ENCODE measurements at places on chromosomes 16 and 17.

- no peak for DNase-seq
Observed at GRCh38 chr17:64005734-64006167, 7.6 kb downstream of the PRR29 start.

GRCh38 chr16:22948603-22949368 is 134.8 kb downstream of the HS3ST2 start:
- DNase-seq = peak; percentile 21

DNA sequence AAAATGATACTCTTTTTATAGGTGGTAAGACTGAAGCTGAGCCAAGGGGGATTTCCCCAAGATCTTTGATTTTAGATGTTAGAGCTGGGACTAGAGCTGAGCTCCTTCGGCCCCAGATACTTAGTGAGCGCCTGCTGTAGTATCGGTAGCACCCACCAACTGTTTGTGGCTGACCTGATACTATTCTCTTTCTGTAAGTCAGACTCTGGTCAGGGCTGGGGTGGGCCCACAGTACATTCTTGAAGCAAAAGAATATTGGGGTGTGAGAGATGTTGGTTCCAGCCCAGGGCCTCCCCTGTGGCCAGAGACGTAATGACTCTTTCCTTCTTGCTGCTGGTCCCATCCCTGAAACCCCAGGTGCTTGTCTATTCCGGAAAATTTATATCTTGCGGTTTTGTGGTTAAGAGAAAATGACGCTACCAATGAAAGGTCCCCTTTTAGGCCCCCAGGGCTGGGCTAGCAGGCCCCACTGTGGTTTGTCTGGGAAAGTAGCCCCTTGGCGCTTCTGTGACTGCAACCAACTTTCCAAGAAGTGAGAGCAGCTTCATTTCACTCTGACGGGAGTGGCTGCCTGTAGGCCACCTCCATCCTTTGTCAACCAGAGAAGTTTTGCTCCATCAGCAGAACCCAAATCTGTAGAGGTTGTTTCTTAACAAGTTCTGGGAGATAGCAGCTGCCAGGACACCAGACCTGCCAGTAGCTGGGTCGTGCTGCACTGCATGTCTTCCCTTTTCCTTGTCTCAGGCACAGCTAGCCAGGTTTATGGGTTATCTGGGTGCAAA is 86.4 kb upstream of the LGALS9 start:
- peak; percentile 65 for DNase-seq

GRCh38 chr16:4454623-4455022 is 19.8 kb downstream of the NMRAL1 start:
- DNase-seq = no peak

DNA sequence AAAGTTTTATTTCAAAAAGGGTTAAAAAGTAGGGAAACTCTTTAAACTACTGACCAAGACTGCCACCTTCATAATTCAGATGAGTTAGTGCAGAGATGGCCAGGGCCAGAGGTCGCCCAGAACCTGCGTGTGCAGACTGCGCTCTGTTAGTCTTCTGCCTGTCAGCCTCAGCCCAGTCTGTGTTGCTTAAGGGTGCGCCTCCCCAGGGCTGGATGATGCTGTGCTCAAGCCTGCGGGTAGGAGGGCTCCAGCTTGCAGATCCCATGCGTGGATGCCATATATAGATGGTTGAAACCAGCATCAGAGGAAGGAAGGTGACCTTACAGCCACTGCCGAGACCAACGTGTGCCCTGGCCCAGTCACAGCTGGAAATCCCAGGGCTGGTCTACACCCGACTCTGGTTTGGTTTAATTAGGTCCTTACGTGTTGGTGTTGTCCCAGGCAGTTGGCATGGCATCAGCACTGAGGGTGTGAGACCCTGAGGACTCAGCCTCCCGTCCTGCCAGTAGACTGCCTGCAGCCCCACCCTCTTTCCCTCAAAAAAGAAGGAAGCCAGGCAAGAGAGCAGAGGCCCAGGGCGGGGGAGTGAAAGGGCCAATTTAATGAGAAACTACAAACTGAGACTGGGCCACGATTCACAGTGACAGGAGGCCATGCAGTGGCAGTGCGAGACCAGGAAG is 27.7 kb downstream of the CDIP1 start:
- no peak for DNase-seq

DNA sequence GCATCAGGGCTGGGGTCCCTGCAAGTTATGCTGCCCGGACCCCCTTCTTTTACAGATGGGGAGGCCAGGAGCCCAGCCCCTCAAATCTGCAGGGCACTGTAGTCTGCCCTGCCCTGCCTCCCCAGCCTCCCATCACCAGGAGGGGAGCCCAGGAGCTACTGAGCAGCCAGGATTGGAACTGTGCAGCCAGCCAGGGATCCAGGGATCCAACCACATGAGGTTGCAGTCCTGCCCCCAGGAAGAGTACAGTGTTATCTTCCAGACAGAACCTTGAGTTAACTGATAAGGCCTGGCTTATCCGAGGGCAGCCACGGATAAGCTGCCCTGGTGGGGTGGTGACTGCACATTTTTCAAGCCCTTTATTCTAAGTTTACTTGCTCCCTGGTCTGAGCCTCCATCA is 11.4 kb upstream of the NDRG4 start:
- no peak for DNase-seq

GRCh38 chr17:29616300-29617048 is 6.2 kb downstream of the CORO6 start:
- DNase-seq = no peak
